Dermis microvascular lymphatic vessel endothelial cell (primary cell): ENCODE measurements at places on chromosomes 7 and 10.

- no peak for DNase-seq
These were observed 64.4 kb upstream of the LEP start for GRCh38 chr7:128176696-128177095.

DNA sequence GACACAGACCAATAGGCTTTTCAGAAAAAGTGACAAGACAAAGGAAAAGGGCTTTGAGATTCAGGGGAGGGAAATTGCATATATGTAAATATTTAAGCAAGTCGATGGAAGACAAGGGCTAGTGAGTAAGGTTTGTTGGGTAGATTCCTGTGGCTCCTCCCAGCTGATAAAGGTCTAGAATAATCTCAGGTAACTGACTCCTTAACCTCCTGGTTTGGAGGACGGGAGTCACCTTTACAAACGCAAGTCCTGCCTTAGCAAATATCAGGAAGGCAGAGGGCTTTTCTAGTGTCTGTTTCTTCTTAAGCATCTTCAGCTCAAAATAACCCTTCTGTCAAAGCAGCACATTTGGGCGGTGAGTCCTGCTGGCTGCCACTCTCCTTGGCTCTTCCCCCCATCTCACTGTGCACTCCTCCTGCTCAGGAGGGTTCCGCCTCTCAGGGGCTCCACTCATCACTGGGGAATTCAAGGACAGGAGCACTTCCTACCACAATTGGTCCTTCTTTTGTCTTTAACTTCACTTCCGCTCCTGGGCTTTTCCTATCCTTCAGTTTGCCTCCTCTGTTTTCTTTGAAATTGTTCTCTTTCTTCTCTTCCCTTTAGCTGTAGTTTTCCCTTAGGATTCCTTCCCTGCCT is 496.3 kb upstream of the KLF6 start:
- no peak for DNase-seq

DNA sequence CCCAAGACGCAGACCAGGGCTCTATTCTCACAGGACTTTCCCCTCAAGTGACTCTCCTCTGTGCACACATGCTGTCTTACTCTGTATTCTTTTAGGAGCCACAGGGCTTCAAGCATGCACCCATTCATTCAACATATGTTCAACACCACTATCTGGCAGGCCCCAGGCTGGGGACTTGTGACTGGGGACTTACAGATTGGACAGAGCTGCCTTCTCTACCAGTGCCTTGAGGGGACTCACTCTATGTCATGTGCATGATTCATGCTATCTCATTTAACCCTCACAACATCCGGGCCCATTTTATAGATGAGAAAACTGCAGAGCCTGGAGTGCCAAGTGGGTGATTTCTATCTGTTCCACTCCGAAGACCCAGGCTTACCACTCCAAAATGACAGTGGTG is 34.3 kb downstream of the MYL10 start:
- no peak for DNase-seq

DNA sequence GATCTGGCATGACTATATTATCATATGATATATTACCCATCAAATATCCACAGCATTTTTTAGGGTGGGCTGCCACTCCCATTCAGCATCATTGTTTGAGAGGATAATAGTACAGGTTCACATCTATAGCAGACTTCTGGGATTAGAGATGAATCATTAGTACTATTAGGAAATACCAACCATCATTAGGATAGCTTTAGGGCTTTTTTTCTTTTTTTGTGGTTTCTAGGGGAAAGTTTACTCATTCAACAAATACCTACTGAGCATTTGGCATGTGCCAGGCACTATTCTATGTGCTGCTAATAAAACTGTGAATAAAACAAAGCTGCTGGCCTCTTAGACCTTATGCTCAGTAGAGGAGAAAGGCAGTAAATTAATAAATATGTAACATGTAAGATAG is 40.6 kb downstream of the NHLRC2 start:
- no peak for DNase-seq

DNA sequence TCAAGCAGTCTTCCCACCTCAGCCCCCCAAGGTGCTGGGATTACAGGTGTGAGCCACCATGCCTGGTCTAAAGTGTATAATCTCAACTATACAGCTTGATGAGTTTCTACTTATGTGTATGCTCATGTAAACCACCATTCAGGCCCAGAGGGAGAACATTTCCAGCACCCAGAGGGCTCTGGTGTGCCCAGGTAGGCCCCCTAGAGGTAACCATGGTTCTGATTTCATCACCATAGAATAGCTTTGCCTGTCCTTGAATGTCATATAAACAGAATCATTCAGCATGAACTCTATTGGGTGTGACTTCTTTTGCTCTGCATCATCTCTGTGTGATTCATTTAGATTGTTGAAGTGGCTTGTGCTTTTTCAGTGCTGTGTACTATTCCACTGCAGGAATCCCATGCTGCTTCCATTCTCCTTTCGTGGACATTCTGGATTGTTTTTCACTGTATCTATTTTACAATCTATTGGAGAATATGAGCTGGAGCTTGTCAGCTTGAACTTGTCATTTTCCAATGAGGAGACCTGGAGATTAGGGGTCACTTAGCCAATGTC is 35.2 kb downstream of the COL26A1 start:
- no peak for DNase-seq

GRCh38 chr10:124652701-124653100 is 91.5 kb downstream of the FAM53B start:
- no peak for DNase-seq

- no peak for DNase-seq
These were observed 119.2 kb upstream of the ANK3 start for GRCh38 chr10:60508831-60509230.

- no peak for DNase-seq
These were observed 22.4 kb upstream of the PWWP2B start for GRCh38 chr10:132374612-132375011.
